ENCODE measurements at places on chromosomes 7 and 10.

- no peak for DNase-seq
Measured at GRCh38 chr7:106793015-106793975, 71.8 kb upstream of the PIK3CG start.

GRCh38 chr7:41878309-41879295 lies 175.7 kb upstream of the INHBA start:
- DNase-seq: no peak

- no peak for DNase-seq
Measured at GRCh38 chr10:103127241-103127640, 65.8 kb downstream of the NT5C2 start.

- no peak for DNase-seq
Measured at GRCh38 chr7:27184337-27185012, 557 bp downstream of the HOXA11 start.

DNA sequence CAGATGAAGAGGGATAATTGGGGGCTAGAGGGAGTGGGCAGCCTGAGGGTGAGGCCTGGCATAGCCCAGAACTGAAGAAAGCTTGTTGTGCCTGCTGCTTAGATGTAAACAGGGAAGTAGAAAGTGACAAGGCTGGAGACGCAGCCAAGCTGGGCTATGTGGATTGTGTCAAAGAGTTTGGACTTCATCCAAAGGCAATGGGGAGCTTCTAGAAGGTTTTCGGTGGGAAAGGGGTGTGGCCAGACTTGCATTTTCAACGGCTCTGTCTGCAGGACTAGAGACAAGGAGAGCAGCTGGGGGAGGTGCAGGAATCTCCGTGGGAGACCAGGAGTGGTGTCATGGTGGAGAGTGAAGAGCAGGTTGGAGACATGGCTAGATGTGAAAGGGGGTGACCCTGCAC lies 48.8 kb downstream of the GOLGA7B start:
- no peak for DNase-seq

DNA sequence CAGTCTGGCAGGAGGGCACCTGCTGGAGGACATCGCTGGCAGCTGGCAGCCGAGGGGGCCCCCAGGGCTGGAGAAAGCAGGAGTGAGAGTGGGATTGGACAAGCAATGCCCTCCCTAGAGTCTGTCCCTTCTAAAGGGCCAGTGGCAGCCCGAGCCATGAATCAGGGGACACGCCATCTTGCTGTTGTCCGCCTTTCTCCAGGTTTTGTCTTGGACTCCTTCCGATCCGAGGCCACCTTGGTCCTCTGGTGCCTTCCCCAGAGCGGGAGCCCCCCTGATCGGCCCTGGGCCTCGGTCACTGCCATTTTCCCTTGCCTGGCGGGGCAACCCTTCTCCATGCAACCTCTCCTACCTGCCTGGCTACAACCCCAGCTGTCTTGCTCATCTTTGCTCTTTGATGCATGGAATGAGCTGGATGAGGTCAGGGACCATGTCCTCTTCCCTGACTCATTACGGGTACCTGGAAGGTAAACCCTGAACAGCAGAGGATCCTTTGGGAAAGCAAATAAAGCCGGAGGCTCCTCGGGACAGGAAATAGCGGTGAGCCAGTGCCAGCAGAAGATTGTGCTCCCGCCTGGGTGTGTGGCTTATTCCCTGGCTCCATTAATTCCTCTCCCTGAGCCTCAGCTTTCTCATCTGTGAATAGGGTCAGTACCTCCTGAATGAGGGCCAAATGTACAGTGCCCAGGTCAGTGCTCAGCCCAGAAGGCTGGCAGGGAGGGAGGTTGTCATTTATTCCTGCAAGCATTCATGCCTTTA lies 112.0 kb downstream of the GRK5 start:
- DNase-seq: no peak

DNA sequence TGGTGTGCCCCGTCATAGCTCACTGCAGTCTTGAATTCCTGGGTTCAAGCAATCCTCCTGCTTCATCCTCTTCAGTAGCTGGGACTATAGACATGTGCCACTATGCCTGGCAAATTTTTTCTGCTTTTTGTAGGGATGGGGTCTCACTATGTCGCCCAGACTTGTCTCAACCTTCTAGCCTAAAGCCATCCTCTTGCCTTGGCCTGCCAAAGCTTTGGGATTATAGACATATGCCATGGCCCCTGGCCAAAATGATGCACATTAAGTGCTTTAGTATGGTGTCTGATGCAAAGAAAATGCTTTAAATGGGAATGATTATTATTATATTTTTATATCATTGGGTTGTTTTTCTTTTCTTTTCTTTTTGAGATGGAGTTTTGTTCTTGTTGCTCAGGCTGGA lies 33.2 kb upstream of the VCL start:
- no peak for DNase-seq

- no peak for DNase-seq
Measured at GRCh38 chr10:27542812-27543211, 38.7 kb downstream of the RAB18 start.

DNA sequence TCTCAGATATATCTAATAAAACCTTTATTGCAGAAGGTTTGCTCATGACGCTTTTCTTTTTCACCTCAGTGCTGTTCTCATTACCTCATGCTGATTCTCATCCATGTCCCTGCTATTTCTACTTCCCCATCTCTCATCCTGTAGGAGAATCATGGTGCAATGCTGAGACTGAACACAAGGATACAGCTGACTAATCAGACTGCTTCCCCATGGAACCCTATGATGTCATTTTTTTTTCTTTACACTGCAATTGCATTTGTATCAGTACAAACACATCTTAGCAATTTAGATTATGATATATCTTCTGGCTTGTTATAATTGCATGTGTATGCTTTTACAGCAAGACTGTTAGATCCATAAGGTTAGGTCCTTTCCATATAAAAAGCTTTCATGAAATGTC lies 93.7 kb downstream of the SEMA3A start:
- peak; percentile 50 for DNase-seq
